Cortex of kidney (tissue), 1 donor: ENCODE measurements at places on chromosomes 1 and 21.

DNA sequence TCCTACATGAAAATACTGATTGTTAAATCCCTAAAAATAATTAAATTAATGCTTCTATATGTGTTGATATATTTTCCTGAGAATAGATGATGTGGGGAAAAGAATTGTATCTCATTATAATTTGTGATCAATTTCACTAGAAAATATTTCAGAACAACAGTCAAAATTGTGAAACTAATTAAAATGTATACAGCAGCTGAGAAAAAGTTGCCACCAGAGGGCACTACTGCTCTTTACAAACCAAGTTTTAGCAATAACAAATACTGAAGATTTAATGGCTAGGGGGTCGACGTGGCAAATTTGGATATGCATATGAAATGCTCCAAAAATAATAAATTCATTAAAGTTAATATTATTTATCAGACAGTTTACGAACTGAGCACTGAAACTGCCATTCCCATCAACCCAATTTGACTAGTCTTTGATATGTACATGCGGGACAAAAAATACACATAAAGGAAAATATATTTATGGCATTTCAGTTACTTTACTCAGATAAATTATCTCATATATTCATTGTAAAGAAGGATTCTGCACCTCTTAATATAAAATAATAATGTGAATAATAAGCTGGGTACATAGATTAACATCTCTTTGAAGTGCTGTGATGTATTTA lies 96.3 kb upstream of the TMPRSS15 start:
- DNase-seq = no peak

DNA sequence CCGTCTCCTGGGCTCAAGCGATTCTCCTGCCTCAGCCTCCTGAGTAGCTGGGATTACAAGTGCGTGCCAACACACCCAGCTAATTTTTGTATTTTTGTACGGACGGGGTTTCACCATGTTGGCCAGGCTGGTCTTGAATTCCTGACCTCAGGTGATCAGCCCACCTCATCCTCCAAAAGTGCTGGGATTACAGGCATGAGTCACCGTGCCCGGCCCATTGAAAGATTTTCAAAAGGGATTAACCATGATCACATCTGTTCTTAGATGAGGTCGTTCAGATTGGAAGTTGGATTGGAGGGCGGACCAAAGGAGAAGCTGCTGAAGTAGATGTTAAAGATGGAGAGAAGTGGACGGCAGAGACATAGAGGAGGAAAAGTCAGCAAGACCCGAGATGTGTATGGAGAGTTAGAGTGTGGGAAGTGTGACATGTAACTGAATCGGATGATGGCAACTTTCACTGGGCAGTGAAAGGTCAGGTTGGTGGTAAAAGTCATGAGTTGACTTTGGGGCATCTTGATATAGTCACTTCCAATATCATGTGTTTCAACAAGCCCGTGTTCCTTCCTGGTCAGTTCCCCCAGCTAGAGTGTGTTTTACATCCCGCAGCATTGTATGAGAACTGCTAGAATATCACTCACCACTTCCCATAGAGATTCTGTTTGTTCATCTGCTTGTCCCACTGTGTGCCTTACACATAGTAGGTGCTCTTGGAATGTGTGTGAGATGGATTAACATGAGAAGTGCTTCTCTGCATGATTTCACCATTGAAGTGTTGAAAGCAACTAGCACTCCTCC lies 54.4 kb upstream of the TINAGL1 start:
- no peak for DNase-seq

GRCh38 chr1:23777979-23778814 lies at the start of gene PITHD1:
TSS of gene PITHD1 (plus strand) at chr1:23778418. CDS start at chr1:23778516, 98 bp downstream.
- no peak for DNase-seq

DNA sequence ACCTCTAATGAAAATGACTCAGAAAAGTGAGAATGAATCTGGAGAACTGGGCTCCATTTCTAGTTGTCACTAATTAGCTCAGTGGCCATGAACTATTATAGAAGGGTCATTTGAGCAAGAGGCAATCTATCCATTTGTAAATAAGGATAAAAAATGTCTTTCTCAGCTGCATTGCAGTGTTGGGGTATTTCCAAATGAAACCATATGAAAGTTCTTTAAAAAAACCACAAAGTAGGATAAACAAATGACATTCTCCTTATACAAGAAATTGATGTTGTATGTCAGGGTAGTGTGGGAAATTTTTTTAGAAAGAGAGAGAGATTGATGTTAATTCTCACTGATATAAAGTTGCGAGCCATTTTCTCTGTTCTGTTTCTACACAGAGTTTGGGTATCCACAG lies 26.0 kb downstream of the FMO3 start:
- DNase-seq = no peak

DNA sequence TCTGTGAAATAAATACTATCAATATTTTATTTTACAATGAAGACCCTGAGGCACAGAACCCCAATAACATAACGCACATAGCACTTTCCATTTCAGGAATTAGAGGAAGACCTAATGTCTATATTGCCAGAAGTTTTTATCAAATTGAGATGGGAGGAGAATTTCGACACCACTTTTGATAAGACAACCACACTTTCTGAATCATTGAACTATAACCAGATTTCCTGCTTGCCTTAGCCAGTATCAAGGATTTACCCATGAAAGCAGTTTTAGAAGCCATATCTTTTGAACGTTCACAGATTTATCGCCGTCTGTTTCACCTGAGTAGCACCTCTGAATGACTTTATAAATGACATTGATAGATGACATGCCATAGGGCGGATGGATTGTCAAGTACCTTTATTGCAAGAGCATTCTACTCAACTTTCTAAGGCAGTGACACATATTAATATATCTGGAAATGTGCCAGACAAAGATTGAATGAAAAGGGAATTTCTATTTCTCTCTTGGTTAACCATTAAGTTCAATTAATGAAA lies 768.4 kb downstream of the LTN1 start:
- DNase-seq = no peak

- DNase-seq = no peak
Observed at GRCh38 chr21:35344582-35344981, 295.5 kb upstream of the RUNX1 start.
